ENCODE measurements at places on chromosomes 7 and 10.

DNA sequence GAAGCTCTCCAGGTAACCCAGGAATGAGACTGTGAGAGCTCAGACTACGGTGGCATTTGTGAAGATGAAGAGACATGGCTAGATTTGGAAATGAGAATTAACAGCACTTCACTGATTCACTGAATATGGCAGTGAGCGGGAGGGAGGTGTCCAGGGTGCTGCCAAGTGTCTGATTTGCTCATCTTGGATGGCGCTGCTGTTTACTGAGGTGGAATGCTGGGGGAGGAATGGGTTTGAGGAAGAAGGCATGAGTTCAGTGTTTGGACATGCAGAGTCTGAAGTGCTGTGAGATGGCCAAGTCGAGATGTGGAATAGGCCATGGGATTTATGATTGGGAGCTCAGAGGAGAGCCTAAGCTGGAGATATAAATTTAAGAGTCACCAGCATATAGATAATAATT, 437.1 kb upstream of the NPVF start:
- no peak for DNase-seq
- H3K4me3 ChIP-seq: no peak overlapping the region
- no peaks in the 10 kb centered on the region for H3K36me3 ChIP-seq

DNA sequence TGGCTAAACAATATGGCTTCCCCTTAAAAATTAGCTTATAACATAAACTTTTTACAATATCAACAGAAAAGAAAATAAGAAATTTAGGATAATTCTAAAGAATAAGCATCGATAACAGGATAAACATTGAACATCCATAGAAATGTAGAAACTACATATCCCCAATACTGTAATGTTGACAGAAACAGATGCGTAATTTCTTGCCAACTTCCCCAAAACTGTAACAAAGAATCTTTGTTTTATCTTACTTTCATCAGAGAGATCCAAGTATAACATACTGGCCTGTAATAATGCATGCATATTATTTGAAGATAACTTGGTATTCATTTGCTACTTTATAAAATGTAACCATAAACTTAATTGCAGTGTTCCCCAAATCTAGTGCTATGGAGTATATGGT, 339.9 kb downstream of the ARL4A start:
- DNase-seq: no peak
- H3K27ac ChIP-seq: no peak overlapping the region
- H3K4me1 ChIP-seq: peaks cover 12% of the 10 kb centered on the region
- no peaks in the 10 kb centered on the region for H3K27me3 ChIP-seq
- H3K4me3 ChIP-seq: no peak overlapping the region

- no peaks in the 10 kb centered on the region for H3K27me3 ChIP-seq
- H3K4me1 ChIP-seq: no peaks in the 10 kb centered on the region
- no peak overlapping the region for H3K27ac ChIP-seq
- H3K4me3 ChIP-seq: no peak overlapping the region
- no peak for DNase-seq
- H3K36me3 ChIP-seq: no peaks in the 10 kb centered on the region
Measured at GRCh38 chr7:14666304-14666703, 236.2 kb downstream of the DGKB start.

- DNase-seq: no peak
- H3K4me1 ChIP-seq: peaks cover 17% of the 10 kb centered on the region
- H3K36me3 ChIP-seq: no peaks in the 10 kb centered on the region
- no peak overlapping the region for H3K27ac ChIP-seq
- H3K4me3 ChIP-seq: no peak overlapping the region
Measured at GRCh38 chr7:113046453-113046852, 40.2 kb downstream of the GPR85 start.

- no peaks in the 10 kb centered on the region for H3K27me3 ChIP-seq
- no peak overlapping the region for H3K27ac ChIP-seq
- no peak for DNase-seq
- no peak overlapping the region for H3K4me3 ChIP-seq
Measured at GRCh38 chr10:127849921-127850320, 42.8 kb downstream of the CLRN3 start.
